ENCODE measurements at places on chromosomes 3 and 15.

DNA sequence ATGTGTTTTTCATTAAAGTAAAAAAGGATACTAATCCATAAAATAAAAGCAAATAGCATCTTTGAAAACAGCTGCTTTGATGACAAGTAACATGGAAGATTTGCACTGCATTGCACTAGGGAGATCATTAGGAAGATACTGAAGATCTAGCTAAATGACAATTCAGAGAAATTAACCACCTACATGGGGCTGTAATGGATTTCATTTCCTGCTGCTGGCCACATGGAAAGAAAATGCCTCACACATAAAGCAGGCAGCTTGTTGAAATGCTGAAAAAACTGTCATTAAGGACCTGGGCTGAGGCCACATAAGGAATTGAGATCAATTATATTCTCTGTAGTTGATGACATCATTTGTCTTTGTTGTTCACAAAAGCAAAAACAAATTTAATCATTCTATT is 94.1 kb downstream of the PYDC2 start:
- no peak for DNase-seq

GRCh38 chr3:193977622-193978021 is 158.3 kb upstream of the HES1 start:
- no peak for DNase-seq

DNA sequence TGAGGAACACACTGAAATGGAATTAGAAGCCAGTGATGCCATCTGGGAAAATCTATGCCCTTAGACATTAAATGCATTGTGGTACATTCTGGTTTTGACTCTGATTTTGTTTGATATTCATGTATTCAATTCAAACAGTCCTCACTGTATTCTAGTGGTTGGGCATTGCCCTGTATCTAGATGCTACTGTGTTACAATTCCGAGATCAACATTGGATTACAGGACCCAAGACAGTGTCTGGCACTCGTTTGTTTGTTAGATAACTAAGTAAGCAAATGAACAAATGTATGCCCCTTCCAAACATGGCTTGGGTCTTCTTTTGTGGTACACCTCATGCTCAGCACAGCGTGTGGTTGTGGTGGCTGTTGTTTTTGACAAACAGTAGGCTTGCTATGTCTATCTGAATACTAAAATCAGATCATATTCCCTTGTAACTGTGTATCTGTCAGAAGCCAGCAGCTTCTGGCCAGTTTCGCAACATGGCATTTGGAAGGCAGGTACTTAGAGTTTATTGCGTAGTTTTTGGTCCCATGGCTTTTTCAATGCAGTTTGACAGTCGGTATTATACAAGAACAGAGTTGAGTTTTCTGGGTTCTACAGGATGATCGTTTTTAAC is 5.7 kb downstream of the FILIP1L start:
- DNase-seq, result no peak

DNA sequence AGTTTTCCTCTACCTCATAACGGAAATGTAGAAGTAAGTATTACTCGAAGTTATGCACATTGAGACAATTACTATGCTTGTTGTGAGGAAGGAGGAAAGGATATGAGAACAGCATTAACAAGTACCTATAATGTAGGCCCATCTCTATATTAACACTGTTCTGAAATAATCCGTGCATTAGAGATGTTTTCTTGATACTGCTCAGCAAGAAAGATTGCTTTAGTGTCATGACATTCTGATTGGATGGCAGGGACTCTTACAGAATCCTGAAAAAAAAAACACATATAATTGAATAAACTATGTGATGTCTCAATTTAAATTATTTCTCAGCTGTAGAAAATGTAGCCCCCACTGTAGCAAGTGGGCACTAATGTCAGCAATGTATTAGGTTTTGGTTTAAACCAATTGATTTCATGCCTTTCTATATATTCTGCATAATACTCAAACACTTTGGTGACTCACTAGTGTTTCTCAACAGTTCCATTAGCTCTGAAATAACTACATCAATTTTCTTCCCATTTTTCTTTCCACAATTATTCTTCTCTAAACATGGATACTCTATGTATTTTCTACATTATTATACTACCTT is 598.3 kb upstream of the BCHE start:
- no peak for DNase-seq

DNA sequence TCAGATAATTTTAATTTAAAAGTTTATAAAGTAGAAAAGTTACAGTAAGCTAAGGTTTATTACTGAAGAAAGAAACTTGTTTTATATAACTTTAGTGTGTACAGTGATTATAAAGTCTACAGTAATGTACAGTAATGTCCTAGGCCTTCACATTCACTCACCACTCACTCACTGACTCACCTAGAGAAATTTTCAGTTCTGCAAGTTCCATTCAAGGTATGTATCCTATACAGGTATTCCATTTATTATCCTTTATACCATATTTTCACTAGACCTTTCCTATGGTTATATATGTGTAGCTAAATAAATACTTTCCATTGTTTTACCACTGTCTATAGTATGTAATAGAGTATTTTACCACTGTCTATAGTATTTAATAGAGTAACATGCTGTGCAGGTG is 33.2 kb upstream of the MME start:
- DNase-seq, result no peak

GRCh38 chr3:161793194-161793930 is 296.8 kb downstream of the OTOL1 start:
- no peak for DNase-seq

GRCh38 chr15:73467758-73468157 is 24.8 kb downstream of the REC114 start:
- no peak for DNase-seq

- no peak for DNase-seq
Measured at GRCh38 chr15:51368751-51369450, 27.4 kb downstream of the GLDN start.

DNA sequence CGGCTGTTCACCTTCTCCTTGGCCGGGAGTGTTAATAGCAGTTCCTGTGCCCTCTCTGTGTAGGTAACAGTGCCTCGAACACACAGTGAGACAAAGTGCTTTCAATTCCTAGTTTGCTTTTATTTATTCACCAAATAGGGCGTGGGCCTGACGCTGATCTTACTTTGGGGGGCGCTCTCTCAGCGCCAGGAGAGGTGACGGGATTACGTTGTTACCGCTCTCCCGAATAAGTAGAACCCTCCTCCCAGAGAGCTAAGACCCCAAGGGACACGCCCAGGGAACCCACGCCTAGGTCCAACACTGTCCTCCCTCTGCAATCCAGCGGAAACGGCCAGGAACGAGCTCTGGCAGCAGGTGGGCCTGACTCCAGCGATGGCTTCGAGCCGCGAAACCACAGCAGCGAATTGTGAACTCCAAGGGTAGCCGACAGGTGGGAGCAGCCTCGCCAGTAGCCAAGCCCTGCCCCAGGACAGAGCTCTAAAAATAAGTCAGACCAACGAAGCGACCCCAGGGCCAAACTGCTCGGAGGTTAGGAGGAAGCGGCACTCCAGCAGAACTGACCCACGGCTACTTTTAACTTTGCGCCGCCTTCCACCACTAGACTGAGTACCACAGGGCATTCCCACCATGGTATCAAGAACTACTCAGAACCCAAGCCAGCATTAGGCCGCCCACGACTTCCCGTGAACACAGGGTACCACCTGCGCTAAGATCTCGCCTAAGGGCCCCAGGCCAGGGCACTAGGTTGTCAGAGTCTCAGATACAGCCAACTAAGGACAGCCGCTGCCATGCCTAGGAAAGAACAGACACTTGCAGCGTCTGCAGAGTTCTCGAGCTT is 1.6 kb upstream of the SIN3A start:
- peak; percentile 81 for DNase-seq

DNA sequence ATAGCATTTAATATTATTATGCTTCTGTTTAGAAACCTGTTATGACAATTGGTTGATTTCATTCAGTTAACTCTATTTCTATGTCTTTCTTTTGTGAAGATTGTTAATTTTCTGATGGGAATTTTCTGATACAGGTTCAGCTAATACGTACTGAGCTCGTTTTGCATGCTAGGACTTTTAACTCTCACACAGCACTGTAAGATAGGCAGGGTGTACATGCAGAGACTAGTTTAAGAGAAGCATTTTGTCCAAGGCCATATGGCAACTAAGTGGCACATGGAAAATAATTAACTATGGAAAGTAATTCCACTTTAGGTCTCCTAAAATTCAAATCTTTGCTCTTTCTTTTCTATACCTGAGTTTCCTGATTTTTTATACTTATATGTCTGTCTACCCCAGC is 81.9 kb downstream of the IL1RAP start:
- no peak for DNase-seq

DNA sequence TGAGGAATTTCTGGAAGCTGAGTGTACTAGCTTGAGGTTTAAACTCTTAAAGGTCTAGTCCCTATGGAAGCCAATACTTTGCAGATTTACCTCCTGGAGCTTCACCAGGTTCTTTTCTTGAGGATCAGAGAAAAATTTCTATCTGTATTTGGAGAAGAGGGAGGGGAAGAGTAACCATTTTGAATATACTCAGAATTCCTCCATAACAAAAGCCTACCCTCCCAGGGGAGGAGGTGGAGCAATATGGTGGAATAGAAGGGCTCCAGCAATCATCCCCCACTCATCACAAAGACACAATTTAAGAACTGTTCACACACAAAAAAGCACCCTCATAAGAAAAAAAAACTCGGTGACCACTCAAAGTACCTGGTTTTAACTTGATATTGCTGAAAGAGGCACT is 36.0 kb upstream of the PEX5L start:
- no peak for DNase-seq

GRCh38 chr3:59128685-59129084 is 78.9 kb upstream of the CFAP20DC start:
- no peak for DNase-seq

DNA sequence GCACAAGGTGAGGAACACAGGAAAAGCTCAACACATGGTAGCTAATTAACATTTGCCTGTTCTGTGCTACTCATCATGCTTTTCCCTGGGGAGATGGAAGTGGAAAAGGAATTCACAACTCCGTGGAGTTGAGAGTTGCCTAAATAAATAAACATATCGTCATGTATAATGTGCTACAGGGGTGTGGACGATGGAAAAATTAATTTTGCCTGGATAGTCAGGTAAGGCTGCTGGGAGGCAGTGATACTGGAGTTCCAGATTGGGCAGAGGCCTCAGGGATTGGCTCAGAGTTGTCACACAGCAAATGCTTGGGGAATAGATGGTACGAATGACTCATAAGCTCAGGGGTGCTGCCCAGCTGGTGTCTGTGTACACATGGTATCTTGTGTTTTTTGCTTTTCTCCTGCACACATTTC is 3.1 kb upstream of the ABHD6 start:
- DNase-seq, result no peak

DNA sequence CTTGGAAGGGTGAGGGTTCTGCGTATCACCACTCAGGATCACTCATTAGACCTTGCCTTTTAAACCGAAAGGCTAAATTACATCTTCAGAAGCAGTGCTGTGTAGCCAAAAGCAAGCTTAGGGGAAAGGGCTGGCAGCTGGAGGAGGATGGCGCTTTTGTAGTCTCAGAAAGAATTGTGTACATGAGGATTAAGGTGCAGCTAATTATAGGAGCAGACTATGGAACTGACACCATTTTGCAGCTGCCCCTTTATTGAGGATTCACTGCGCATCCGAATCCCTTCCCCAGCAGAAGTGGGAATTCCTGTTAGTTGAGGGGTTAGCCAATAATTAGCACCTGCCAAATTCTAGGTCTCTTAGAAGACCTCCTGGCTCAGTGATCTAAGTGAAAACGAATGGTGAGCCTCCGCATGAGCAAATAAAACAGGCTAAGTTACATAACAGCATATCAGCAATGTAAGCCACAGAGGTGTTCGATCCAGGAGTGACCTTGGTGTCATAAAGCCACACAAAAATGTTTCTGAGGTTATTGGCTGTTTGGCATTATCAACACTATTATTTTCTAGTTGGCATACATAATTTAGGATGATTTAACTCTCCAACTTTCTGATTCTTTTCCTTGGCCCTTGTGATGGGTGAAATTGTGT is 42.6 kb upstream of the SEMA6D start:
- no peak for DNase-seq

DNA sequence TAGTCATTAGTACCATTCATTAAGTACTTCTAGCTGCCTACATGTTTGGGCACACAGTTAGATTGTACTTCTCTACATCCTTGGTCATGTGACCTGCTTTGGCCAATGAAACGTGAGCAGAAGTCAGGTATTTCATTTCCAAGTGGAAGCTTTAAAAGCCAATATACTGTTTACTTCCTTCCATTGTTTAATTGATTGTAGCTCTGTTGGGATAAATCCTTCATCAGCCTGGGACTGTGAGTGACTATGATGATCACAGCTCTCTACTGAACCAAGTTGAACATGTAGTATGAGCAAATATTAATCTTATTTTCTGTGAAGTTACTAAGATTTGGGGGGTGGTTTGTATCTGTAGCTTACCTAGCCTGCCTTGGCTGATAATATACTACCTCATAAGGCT is 116.5 kb upstream of the ROPN1 start:
- DNase-seq, result no peak

DNA sequence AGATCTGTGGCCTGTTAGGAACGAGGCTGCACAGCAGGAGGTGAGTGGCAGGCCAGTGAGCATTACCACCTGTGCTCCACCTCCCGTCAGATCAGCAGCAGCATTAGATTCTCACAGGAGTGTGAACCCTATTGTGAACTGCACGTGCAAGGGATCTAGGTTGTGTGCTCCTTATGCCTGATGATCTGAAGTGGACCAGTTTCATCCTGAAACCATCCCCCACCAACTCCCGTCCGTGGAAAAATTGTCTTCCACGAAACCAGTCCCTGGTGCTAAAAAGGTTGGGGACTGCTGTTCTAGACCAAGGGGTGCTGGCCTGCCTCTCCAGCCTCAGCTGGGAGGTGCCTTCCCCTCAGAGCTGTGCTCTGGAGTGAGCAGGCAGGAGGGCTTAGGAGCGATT is 61.4 kb downstream of the RPLP1 start:
- DNase-seq, result no peak

GRCh38 chr15:50289749-50290148 is 24.2 kb upstream of the HDC start:
- no peak for DNase-seq

DNA sequence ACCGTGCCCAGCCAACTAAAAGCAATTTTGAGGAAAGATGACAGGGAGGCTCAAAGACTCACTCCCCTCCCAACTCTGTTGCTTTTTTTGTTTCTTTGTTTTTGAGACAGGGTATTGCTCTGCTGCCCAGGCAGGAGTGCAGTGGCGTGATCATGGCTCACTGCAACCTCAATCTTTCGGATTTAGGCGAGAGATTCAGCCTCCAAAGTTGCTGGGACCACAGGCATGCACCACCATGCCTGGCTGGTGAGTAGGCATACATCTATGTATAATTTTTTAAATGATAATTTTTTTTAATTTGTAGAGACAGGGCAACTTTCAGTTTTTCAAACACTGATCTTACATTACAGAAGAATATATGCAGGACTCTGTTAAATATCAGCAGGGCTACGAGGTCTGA is 15.8 kb upstream of the THUMPD3 start:
- no peak for DNase-seq

GRCh38 chr3:27452368-27453090 is 31.7 kb downstream of the SLC4A7 start:
- no peak for DNase-seq

GRCh38 chr3:185646382-185647133 is 60.5 kb downstream of the SENP2 start:
- no peak for DNase-seq

DNA sequence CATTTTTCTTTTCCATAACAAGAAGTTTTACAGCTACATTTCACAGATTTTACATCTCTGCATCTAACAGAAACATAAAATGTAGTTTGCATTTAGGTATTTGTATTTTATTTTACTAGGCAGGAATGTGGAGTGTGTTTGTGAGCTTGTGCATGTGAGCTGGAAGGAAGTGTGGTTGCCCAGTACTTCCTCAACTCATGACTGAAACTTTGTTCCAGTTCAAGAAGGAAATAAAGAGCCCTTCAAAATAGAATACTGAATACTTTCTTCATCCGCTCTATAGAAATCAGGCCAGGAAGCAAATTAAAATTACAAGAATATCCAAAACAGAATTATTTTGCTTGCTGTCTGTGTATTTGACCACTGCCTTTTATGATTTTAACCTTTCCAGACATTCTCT is 81.3 kb downstream of the CHL1 start:
- DNase-seq, result no peak
